Stimulated activated CD4-positive, alpha-beta T cell treated with anti-CD3 and anti-CD28 coated beads, Interleukin-1b, Interleukin-23, amount 100 ng/mL, for 4 hours (primary cell): ENCODE measurements at places on chromosomes 16 and 17.

DNA sequence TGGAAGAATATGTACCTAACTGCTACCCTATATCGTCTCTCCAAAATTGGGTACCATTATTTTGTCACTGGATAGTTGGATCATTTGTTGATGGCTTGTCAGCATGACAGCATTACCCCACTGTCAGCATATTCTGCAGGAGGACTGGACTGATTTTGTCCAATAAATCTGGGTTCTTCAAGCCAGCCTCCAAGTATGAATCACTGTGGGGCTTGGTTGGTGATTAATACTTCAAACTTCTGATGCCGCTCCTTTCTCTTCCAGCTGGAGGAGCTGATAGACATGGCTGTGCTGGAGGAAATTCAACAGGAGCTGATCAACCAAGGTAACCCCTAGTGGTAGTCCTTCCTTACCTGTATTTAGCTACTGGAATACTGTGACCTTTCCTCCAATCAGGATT, 2.5 kb downstream of the RPAIN start:
- DNase-seq, result no peak

- no peak for DNase-seq
These were observed 481.9 kb downstream of the SOX9 start for GRCh38 chr17:72602517-72603419.

DNA sequence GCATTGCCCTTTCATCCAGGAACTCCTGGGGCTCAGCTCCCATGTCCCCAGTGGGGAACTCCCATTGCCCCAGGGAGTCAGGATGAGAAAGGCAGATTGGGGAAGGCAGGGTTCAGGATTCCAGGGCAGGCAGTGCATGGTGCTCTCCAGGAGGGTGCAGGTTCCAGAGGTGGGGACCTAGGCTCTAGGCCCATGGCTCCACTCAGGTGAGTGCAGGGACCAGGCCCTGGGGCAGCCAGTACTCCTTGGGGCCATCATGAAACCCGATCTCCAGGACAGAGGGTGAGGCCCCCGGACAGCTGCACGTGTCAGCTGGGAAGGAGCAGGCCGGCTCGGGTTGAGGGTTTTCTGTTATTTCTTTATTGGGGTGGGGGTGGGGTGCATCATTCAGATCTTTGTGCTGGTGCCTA, 1.3 kb upstream of the MTSS2 start:
- DNase-seq, result no peak

DNA sequence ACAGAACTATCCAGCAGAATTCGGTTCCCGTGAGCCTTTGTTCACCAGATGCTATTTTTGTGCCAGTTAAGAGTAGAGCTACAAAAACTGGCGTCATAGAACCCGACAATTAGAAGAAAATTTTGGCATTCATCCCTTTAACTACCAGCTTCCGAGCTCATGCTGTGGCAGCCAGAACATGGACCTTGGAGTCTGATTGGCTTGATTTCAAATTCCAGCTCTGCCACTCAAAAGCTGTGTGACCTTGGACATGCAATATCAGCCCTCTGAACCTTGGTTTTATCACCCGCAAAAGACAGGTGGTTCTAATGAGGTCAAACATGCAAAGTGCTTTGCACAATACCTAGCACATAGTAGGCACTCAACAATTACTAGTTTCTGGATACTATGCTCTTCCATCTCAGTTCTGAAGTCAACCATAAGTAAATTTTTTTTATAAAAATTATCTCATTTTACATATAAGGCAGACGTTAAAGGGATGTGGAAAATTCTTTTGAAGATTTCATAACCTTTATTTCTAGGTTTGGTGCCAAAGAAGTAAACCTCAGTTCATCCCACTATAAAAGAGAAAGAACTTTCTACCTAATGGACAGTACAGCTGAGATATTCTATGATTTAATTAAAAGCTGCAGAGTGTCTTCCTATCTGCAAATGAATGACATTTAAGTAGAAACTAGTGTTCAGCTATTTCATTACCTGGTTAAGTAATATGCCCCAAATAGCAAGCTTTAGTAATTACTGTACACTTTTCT, 331.5 kb downstream of the HAPSTR1 start:
- no peak for DNase-seq

DNA sequence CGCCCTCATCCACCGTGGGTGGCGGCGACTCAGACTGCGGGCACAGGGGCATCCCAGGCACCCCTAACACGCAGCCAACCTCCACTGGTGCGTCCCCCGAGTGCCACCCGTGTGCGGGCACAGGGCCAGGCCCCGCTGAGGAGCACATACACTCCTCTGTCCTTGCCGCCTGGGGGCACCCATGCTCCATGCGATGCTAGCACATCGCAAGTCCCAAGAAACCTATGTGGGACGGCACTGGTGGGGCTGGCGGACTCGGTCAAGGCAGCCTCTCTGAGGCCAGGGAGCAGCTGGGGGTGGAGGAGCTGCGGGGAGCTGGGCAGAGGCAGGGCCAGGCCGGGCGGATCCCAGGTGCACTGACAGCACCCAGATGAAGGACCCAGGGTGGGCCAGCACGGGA, 4.0 kb downstream of the ZNF598 start:
- no peak for DNase-seq

DNA sequence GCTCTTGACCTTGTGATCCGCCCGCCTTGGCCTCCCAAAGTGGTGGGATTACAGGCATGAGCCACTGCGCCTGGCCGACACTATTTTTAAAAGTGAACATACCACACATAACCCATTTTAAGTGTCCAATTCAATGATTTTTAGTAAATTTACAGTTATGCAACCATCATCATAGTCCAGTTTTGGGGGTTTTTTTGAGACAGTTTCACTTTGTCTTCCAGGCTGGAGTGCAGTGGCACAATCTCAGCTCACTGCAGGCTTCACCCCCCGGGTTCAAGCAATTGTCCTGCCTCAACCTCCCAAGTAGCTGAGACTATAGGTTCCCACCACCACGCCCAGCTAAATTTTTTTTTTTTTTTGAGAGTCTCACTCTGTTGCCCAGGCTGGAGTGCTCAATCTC, 3.1 kb upstream of the EPOP start:
- no peak for DNase-seq

- no peak for DNase-seq
These were observed 5.1 kb downstream of the SNAI3 start for GRCh38 chr16:88681084-88681680.

- DNase-seq, result no peak
These were observed 158.6 kb upstream of the CDH5 start for GRCh38 chr16:66207883-66208265.

DNA sequence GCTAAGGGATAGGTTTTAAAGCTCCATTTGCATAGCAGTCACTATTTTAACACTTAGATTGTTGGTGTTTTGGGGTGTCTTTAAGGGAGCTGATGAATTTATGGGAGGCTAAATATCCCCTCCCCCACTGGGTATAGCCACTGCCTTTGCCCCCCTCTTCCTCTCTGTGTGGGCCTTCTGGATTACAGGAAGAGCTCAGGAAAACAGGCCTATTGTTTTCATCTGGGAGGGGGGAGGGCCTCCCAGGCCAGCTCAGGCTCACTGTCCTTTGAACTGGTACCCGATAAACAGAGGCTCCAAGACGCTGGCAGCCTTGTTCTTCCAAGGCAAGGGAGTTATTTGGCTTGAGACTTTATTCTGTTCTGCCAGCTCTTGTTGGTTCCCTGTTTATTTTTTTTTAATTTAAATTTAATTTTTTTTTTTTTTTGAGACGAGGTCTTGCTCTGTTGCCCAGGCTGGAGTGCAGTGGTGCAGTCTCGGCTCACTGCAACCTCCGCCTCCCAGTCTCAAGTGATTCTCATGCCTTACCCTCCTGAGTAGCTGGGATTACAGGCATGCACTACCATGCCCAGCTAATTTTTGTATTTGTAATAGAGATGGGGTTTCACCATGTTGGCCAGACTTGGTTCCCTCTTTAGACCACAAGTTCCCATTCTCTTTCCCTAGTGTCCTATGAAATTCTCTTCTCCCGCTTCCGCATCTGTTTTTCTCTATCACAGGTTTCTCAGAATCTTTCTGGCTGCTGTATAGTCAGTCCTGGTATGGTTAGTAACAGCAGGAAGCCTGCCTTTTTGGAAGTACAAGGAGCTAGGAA, 25.1 kb downstream of the MINK1 start:
- DNase-seq, result no peak

GRCh38 chr17:5943982-5944381, 126.2 kb upstream of the WSCD1 start:
- no peak for DNase-seq

- DNase-seq, result no peak
These were observed 9.7 kb downstream of the PRR29 start for GRCh38 chr17:64007838-64008282.
